ENCODE measurements at places on chromosomes 13 and 19. TPM values are rescaled to one million over a fixed set of nuclear protein-coding genes. Genes with fewer than 3 reads are reported as not detected.

The APOC4 gene
- not detected for polyA plus RNA-seq

The CYP4F12 gene
- 3.4 TPM for polyA plus RNA-seq

The GNA15 gene
- polyA plus RNA-seq: 1.3 TPM

The NLRP9 gene
- 0.04 TPM for polyA plus RNA-seq

The PDE4A gene
- 5.0 TPM for polyA plus RNA-seq

The IQCN gene
- 25.3 TPM for polyA plus RNA-seq

The PRR22 gene
- polyA plus RNA-seq: 25.9 TPM

The FREM2 gene
- polyA plus RNA-seq: 2.3 TPM

The ZSCAN22 gene
- 0.65 TPM for polyA plus RNA-seq

The UBE2S gene
- polyA plus RNA-seq: 3.6 TPM

The ZSCAN5B gene
- 0.07 TPM for polyA plus RNA-seq

The SHC2 gene
- 257 TPM for polyA plus RNA-seq

The USF2 gene
- polyA plus RNA-seq: 112 TPM

The KCNN4 gene
- 1.3 TPM for polyA plus RNA-seq

The ZNF726 gene
- polyA plus RNA-seq: 1.4 TPM

The SGTA gene
- 42.7 TPM for polyA plus RNA-seq

The B3GNT3 gene
- polyA plus RNA-seq: 2.6 TPM

The TEX30 gene
- 9.6 TPM for polyA plus RNA-seq

The CCL25 gene
- polyA plus RNA-seq: not detected

The C13orf42 gene
- not detected for polyA plus RNA-seq

The SIGLEC8 gene
- 0.07 TPM for polyA plus RNA-seq

The IGFL1 gene
- not detected for polyA plus RNA-seq

The DLL3 gene
- 0.14 TPM for polyA plus RNA-seq

The IRS2 gene
- polyA plus RNA-seq: 2.8 TPM

The RDH8 gene
- not detected for polyA plus RNA-seq

The ZNF100 gene
- 1.5 TPM for polyA plus RNA-seq

The CASP14 gene
- 0.04 TPM for polyA plus RNA-seq

The CALR3 gene
- polyA plus RNA-seq: not detected

The VSTM2B gene
- polyA plus RNA-seq: not detected

The VSTM1 gene
- polyA plus RNA-seq: not detected

The PSG11 gene
- polyA plus RNA-seq: not detected

The DIAPH3 gene
- 0.42 TPM for polyA plus RNA-seq

The CABP5 gene
- not detected for polyA plus RNA-seq

The LILRB2 gene
- 1.4 TPM for polyA plus RNA-seq

The NLRP11 gene
- 0.09 TPM for polyA plus RNA-seq

The ADPRHL1 gene
- polyA plus RNA-seq: 1.2 TPM

The SPART gene
- polyA plus RNA-seq: 5.9 TPM

The ZIC2 gene
- polyA plus RNA-seq: not detected

The ADGRE1 gene
- polyA plus RNA-seq: 0.07 TPM

The GJB6 gene
- 0.08 TPM for polyA plus RNA-seq

The NCLN gene
- 66.8 TPM for polyA plus RNA-seq

The KLK2 gene
- polyA plus RNA-seq: 0.27 TPM

The KPTN gene
- 52.5 TPM for polyA plus RNA-seq

The OR7C2 gene
- polyA plus RNA-seq: not detected

The TYROBP gene
- 17.4 TPM for polyA plus RNA-seq

The TRPC4 gene
- 1.7 TPM for polyA plus RNA-seq

The ZNF667 gene
- 2.0 TPM for polyA plus RNA-seq

The ZNF468 gene
- polyA plus RNA-seq: 6.5 TPM

Measured in pancreas (tissue), 10 donors.